ENCODE measurements at places on chromosomes 3 and 15.

DNA sequence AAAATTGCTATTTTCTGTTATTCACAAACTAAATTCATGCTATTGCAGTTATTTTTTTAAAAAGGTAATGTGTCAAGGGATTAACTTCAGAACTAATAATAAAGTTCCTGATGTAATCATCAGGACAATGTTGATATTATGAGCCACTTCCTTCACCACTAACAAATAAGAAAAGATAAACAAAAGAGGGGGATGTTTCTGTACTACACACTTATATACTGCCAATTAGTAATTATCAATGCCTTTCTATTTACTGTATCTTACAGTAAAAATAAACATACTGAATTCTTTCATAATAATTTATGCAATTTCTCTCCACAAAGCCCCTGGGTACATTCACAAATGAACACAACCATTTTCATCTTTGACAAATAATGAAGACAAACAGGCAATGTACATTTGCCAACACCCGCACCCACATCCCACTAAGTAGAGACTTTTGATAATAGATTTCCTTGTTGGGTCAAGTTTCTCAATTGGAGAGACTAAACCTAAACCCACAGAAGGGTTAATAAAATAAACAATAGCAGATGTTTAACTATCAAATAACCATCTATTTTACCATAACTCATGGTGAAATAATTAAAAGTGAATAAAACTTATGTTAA is 3.7 kb downstream of the CBLB start:
- DNase-seq, result no peak

GRCh38 chr3:159039286-159039685 is 237.4 kb downstream of the MFSD1 start:
- DNase-seq, result no peak

DNA sequence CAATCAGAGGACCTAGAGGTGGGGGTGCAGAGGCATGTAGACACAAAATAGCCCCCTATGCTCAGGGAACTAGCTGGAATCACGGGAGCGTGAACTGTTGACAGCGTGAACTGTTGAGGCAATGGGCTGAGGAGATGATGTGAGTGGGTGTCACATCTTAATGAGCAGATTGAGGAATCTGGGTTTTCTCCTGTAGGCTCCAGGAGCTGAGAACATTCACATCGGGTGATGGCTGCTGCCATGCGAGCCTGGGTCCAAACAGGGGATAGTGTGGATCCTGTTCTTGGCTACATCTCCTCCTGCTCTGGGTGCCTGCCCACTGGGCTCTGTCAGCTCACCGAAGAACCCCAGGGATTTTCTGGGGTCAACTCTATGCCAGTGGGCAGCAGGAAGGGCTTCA is 2.1 kb downstream of the LARP6 start:
- DNase-seq, result no peak

DNA sequence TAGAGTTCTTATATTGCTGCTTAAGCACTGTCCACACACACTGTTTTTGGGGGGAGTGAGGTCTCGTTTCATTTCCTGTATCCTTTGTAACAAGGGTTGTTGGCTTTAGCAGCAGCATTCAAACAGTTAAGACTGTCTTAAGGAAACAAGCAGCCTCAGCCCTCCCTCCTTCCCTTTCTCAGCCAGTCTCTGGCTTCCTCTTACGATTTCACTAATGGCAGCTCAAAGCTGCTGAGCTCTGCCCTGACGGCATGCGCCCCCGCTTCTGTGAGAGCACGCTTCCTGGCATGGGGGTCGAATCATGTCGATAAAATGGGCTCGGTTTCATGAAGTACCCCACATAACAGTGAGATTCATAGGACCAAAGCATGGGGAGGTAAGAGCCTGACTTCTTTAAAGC is 105.0 kb downstream of the KLHL25 start:
- DNase-seq, result peak; percentile 70

DNA sequence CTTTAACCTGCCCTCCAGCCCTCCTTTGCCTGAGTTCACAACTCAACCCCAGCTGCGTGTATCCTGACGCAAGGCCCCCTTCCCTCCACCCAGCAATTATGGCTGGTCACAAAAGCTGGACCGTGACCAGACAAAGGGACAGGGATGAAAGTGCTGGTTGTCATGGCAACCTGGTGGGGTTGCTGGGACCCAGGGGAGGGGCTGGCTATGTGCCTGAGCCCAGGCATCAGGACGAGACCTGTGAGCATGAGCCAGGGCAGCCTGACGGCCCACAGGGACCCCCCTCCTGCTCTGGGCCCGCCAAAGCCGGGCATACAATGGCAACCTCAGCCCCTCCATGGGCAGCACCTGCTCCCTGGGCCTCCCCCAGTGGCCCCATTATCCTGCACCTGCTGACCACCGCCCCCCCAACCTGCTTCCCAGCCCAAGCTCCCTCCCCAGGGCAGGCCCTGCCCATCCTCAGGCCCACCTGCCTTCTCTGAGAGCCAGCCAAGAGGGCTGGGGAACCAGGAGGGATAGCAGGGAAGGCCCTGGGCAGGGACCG is 4.5 kb upstream of the DNAH1 start:
- no peak for DNase-seq

DNA sequence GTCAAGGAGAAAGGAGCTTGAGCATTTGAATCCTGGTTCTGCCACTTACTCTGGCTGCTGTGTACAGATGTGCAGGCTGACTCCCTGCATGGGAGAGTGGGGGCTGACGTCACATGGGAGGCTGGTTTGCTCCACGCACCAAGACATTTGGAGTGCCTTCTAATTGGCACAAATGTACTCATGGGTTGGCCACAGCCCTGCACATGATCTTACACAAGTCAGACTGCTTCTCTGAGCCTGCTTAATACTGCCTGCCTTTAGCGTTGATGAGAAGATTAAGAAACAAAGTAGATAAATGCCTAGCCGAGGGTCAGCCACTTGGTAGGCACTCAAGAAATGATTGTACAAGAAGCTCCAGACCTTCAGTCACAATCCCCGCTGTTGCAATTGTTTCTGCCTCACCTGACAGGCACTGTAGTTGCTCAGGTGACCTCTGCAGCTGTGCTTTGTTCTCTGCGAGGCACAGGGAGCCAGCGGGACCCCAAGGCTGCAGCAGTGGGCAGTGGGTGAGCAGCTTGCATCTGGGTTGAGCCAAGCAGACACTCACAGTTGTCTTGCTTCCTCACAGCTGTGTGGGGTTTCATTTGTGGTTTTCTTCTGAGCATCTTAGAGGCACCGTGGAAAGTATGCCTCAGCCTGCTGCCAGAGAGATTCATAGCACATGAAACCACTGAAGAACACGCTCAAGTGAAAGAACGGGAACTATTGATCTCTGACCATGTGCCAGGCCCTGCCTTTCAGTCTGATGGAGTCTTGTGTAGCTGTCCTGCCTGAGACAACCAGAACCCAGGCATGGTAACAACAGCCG is 33.1 kb downstream of the GRK7 start:
- peak; percentile 94 for DNase-seq
